ENCODE measurements at places on chromosomes 16 and 17. TPM values are rescaled to one million over a fixed set of nuclear protein-coding genes. Genes with fewer than 3 reads are reported as not detected.

- no peak overlapping the region for H3K27ac ChIP-seq
- DNase-seq, result no peak
- no peak overlapping the region for H3K4me3 ChIP-seq
- H3K36me3 ChIP-seq, result no peaks in the 10 kb centered on the region
Observed at GRCh38 chr16:85452364-85453193, 160.5 kb upstream of the GSE1 start.

DNA sequence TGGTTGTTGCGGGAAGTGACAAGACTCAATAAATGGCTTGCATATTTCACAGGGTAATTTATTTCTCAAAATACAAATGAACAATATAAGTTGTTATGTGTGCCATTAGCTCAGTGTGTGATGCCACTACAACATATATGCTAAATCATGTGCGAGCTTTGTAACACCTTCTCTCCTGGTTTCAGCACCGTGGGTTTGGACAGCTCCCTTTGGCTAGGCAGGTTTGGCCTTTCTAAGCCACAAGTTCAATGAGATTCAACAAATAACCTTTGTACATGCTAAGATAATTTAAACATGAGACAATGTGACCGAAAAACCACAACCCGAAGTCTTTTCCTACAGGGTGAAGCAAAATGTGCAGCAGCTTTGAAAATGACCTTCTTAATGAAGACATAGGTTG is 563.9 kb downstream of the TMEM114 start:
- no peak for DNase-seq
- no peaks in the 10 kb centered on the region for H3K36me3 ChIP-seq
- no peaks in the 10 kb centered on the region for H3K4me1 ChIP-seq
- H3K27me3 ChIP-seq, result no peaks in the 10 kb centered on the region

DNA sequence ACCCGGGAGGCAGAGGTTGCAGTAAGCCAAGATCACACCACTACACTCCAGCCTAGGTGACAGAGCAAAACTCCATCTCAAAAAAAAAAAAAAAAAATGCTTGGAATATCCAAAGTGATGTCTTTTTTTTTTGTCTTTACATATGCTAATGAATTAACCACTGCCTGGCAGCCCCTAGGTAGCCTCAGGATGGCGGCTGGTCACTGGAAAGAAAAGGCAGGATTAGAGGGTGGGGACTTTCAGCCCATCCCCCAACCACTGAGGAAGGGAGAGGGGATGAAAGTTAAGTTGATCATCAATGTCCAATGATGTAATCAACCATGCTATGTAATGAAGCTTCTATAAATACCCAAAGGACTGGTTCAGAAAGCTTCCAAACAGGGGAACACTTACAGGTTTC is 26.8 kb downstream of the RNF157 start:
- peaks cover 50% of the 10 kb centered on the region for H3K4me1 ChIP-seq
- no peaks in the 10 kb centered on the region for H3K27me3 ChIP-seq
- H3K27ac ChIP-seq, result no peak overlapping the region
- DNase-seq, result no peak
- H3K4me3 ChIP-seq, result no peak overlapping the region

- H3K4me3 ChIP-seq, result no peak overlapping the region
- no peak for DNase-seq
- no peak overlapping the region for H3K27ac ChIP-seq
Observed at GRCh38 chr17:7880076-7880868, 8.3 kb upstream of the CHD3 start.

DNA sequence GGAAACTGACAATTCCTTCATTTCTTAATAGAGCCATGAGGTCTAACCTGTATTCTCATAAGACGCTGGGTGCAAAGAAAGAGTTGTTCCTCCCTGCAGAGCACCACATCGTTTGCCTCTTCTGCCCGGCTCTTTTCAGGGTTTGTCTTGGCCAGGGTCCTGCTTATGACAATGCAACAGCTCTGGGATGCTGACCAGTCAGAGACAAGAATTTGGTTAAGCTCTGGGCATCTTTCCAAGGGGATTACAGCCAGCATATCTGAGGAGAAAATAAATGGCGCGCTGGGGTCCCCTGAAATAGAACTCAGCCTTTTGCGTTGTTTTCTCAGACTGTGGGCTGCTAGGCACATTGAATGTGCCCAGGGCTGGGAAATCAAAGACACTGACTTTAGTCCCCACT is 128.6 kb downstream of the SHISA6 start:
- H3K4me3 ChIP-seq, result no peak overlapping the region
- H3K36me3 ChIP-seq, result no peaks in the 10 kb centered on the region
- H3K27ac ChIP-seq, result no peak overlapping the region

DNA sequence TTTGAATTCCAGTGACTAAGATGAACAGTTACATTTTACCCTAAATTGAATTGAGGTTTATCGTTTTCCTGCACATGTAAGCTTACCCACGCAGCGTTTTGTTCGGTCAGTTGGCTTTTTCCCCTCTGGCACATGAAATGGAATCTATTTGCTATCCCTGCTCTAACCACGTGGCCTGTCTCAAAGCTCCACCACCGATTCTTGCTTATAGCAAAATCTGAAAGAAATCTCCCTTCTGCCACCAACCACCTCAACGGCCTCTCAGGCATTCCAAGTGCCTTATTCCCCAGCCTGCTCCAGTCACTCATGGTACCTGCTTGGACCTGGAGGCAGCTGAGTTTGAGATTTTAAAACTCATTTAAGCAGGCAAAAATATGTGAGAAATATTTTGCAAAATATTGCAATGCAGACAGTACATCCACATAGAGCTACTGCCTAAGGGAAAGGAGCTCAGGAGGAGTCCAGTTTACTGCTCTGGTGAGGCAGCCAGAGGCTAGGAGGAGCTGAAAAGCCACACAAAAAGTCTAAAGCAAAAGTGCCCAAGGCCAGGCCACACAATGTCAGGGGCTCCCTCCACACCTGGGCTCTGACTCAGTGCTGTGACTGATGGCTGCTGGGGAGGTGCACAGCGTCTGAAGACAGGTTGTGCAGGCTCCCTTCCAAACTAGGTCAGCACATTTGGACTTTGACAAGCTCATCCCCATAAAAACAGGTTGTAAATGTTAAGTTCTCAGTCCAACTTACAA is 26.4 kb downstream of the ARHGAP17 start:
- no peak overlapping the region for H3K27ac ChIP-seq
- no peaks in the 10 kb centered on the region for H3K27me3 ChIP-seq
- no peak for DNase-seq
- H3K36me3 ChIP-seq, result peaks cover 2% of the 10 kb centered on the region
- peaks cover 27% of the 10 kb centered on the region for H3K4me1 ChIP-seq

DNA sequence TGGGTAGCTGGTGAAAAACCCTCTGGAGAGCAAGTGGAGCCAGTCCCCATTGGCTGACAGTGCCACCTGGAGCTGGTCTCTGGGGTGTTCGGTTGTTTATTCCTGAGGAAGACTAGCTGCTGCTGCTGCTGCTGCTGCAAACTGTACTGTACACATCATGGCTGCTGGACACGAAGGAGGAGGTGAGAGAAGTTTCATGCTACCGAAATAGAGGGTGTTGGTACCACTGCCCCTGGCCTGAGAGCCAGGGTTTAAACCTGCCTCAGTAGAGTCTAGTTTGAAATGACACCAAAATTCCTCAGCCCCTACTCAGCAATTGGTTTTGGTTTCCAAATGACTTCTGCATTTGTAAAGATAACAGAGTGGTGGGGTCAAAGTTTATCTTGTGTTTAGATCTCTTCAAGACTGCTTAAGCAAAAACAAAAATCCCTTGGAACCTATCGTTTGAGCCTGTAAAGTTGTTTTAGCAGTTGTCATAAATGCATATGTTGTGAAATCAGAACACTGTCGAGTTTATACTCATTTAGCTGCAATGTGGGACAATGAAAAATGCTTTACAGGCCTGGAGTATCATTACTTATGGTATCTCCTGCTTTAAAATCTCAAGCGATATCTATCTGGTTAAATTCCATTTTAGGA is 40.8 kb downstream of the CYB5B start:
- H3K4me3 ChIP-seq, result no peak overlapping the region
- H3K4me1 ChIP-seq, result peaks cover 50% of the 10 kb centered on the region
- H3K27ac ChIP-seq, result peak overlapping the region; percentile 82
- no peaks in the 10 kb centered on the region for H3K27me3 ChIP-seq
- peak; percentile 43 for DNase-seq

DNA sequence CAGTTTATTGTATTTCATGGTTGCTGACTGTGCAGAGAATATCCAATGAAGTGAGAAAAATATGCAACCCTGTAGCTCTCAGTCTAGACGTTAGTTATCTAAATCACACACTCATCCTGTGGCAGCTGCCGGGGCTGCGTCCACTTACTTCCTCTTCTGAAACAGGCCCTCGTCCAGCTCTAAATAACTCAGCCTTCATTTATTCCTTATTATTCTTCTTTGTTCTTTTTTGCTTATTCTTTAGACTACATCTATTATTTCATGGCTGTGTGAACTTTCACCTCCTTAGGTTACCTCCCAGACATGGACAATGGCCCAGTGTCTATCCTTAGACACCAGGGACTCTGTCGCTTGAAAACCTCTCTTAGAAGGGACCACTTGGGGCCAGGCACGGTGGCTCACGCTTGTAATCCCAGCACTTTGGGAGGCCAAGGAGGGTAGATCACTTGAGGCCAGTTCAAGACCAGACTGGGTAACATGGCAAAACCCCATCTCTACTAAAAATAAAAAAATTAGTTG is 3.4 kb upstream of the THUMPD1 start:
- H3K4me1 ChIP-seq, result peaks cover 10% of the 10 kb centered on the region
- no peak overlapping the region for H3K4me3 ChIP-seq
- DNase-seq, result no peak
- no peak overlapping the region for H3K27ac ChIP-seq

GRCh38 chr17:13919818-13920217 is 149.5 kb upstream of the COX10 start:
- no peak overlapping the region for H3K4me3 ChIP-seq
- DNase-seq, result no peak
- H3K27ac ChIP-seq, result no peak overlapping the region
- H3K4me1 ChIP-seq, result no peaks in the 10 kb centered on the region
- no peaks in the 10 kb centered on the region for H3K36me3 ChIP-seq
- no peaks in the 10 kb centered on the region for H3K27me3 ChIP-seq

- H3K4me3 ChIP-seq, result no peak overlapping the region
- peaks cover 18% of the 10 kb centered on the region for H3K36me3 ChIP-seq
- peak; percentile 70 for DNase-seq
- no peaks in the 10 kb centered on the region for H3K27me3 ChIP-seq
- peak overlapping the region; percentile 71 for H3K27ac ChIP-seq
Observed at GRCh38 chr16:70746708-70747424, 54.1 kb downstream of the VAC14 start.

- DNase-seq, result no peak
- H3K27me3 ChIP-seq, result peaks cover 49% of the 10 kb centered on the region
- H3K27ac ChIP-seq, result no peak within 1 kb of the TSS
- H3K4me1 ChIP-seq, result peaks cover 8% of the 10 kb centered on the region
- no peak within 1 kb of the TSS for H3K4me3 ChIP-seq
Observed at GRCh38 chr17:35752945-35753764, at the start of gene GAS2L2. Gene GAS2L2, minus strand, starts transcription at chr17:35753239. Its CDS starts 389 bp downstream, at chr17:35752850.

DNA sequence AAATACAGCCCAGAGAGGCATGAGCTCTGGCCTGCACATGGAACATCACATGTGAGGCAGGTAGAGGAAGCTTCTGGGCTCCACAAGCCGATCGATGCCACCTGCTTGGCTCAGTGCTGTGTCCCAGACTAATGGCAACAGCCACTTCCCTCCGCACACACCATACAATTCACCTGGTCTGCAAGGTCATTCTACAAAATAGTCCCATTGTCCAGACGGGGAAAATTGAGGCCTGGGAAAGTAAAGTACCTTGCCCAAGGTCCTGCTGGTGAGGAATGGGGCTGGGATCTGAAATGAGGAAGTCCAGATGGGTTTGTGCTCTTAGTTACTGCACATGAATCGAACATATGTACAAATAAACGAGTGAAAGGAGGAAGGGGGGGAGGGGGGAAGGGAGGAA is 88.0 kb downstream of the LITAF start:
- H3K36me3 ChIP-seq, result no peaks in the 10 kb centered on the region
- no peaks in the 10 kb centered on the region for H3K27me3 ChIP-seq
- peaks cover 18% of the 10 kb centered on the region for H3K4me1 ChIP-seq
- DNase-seq, result no peak

GRCh38 chr17:71850812-71851211 is 270.0 kb upstream of the SOX9 start:
- H3K27me3 ChIP-seq, result no peaks in the 10 kb centered on the region
- no peaks in the 10 kb centered on the region for H3K4me1 ChIP-seq
- no peak overlapping the region for H3K4me3 ChIP-seq

DNA sequence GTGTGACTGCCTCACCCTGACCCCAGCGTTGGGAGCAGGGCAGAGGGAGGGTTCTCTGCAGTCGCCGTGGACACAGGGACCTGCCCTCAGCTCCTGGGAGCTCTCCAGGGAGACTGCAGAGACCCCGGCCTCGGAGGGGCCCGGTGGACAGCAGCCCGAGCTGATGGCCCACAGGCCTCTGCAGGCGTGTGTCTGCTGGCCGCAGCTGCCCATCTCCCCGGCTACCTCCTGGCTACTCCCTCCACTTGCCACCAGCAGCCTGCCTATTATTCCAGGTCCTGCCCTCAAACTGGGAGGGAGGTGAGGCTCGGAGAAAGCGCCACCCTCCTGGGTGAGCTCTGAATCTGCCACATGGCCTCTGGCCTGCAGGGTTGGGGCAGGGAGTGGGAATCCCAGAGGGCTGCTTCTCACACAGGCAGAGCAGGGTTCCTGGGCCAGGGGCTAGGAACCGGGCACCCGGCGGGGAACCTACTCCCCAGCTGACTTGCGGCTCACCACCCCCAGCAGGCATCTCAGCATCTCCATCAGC is 7.2 kb downstream of the SLC16A5 start:
- no peaks in the 10 kb centered on the region for H3K4me1 ChIP-seq
- H3K4me3 ChIP-seq, result no peak overlapping the region
- DNase-seq, result no peak

DNA sequence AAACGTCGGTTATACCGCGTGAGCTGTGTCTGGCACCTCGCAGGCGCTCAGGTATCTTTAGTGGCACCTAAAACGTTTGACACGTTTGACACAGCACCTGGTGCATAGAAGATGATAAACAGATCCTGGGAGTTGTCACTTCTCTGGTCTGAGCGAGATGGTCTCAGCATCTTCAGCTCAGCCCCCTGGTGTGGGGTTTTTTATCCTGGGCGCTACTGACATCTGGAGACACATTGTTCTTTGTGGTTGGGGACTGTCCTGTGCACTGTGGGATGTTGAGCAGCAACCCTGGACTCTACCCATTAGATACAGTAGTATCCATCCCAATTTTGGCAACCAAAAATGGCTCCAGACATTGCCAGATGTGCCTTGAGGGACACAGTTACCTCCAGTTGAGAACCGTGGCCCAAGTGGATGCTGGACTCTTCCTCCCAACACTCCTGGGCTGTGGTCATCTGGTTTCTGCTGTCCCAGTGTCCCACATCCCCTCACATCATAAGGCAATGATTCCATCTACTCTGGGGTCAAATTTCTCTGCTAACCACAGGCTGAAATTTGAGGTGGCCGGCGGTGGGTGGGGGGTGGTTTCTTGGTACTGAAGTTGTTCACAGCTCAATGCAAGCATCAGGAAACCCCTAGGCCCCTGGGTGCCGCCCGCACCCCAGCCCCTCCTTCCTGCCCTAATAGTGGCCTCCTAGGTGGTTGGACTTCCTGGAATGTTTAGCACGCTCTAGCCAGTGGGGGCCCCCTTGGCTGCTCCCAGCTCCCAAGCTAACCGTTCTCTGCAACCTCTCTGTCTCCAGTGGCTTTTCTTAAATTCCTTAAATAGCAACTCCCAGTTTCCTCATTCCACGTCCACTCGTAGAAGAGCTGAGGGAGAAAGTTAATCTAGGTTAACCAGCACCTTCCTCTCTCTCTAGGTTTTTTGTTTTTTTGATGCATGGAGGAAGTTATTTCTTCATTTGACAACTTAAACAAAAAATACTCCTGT is 124.8 kb downstream of the ABCC1 start:
- peaks cover 33% of the 10 kb centered on the region for H3K36me3 ChIP-seq
- peak overlapping the region; percentile 77 for H3K27ac ChIP-seq
- peaks cover 27% of the 10 kb centered on the region for H3K4me1 ChIP-seq
- no peak for DNase-seq
- no peaks in the 10 kb centered on the region for H3K27me3 ChIP-seq
- no peak overlapping the region for H3K4me3 ChIP-seq

SPEM1 gene
- not detected for total RNA-seq

KRT24 gene
- not detected for total RNA-seq

YPEL2 gene
- total RNA-seq, result 12.3 TPM

KRTAP4-6 gene
- not detected for total RNA-seq
